ENCODE measurements at places on chromosomes 2 and 18. TPM values are rescaled to one million over a fixed set of nuclear protein-coding genes. Genes with fewer than 3 reads are reported as not detected.

- no peak for DNase-seq
These were observed 139.3 kb downstream of the PLCL1 start for GRCh38 chr2:197943731-197944130.

DNA sequence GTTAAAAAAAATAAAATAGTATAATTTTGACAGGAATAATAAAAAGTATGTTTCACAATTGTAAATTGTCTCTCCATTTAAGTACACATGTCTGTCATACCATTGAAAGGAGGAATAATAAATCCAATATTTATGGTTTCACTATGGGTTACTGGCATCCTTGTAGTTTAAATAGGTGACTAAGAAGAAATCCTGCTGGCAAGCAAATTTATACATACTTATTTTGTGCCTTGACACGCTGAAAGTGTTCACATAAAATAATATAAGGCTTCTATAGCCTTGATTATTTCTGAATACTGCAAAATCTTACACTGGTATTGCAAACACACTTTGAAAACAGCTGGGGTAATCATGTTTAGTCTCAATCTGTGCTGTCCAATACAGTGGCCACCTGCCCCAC lies 138.3 kb upstream of the ETAA1 start:
- DNase-seq, result no peak

DNA sequence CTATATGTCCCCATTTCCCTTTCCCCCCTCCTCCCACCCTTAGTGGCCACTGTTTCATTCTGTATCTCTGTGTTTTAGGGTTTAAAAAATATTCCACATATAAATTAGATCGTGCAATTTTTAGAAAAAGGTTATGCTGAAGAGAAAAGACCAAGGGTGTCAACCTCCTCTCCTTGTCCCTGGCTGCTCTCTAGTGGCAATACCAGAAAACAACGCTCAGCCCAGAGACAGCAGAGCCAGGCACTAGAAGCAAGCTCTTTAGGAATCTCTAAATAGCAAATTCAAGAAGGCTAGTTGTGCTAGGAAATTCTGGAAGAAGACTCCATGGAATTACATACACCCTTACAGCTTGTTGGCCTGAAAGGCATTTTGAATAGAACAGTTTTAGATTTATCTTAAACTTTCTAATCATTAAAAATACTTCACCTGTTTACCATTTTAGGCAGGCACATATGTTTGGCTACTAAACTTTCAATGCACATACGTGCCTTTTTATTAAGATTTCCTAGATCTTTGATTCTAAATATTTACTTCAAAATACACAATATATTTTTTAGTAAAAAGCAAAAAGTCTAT lies 35.1 kb upstream of the RASGRP3 start:
- peak; percentile 67 for DNase-seq

DNA sequence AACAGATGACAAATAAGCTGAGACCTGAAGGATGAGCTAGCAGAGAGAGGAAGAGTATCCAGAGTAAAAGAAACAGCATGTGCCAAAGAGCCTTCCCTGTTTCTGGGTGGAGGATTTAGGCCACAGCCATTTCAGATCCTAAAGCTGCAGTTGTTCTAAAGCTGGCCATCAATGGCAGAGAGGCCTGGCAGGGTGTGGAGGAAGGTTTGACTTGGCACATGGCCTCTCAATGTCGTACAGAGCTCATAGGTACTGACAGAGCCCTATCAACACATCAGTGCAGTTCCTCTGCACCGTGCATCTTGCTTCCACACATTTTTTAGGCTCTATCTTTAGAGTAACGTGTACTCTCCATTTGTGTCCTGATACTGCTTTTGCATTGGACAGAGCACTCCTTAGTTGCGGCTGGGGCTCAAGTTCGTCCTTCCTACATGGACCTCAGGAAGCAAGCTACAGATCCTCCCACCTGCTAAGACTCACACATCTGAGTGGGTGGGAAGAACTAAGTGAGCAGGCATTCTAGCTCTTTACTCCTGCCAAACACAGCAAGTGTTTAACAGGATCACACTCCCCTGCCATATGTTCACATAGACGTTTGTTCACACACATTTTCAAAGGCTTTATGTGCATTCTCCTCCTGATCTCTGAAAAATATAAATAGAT lies 3.0 kb upstream of the CHMP3 start:
- peak; percentile 54 for DNase-seq

GRCh38 chr18:54787616-54788015 lies 40.7 kb upstream of the RAB27B start:
- no peak for DNase-seq

The MLPH gene
- 2.4 TPM for total RNA-seq
